Glutamatergic neuron (in vitro differentiated cells): ENCODE measurements at places on chromosomes 1 and 21. TPM values are rescaled to one million over a fixed set of nuclear protein-coding genes. Genes with fewer than 3 reads are reported as not detected.

Gene SLC2A5
- 0.64 TPM for total RNA-seq

- no peak for DNase-seq
Observed at GRCh38 chr1:84353695-84354094, 44.6 kb upstream of the DNASE2B start.

DNA sequence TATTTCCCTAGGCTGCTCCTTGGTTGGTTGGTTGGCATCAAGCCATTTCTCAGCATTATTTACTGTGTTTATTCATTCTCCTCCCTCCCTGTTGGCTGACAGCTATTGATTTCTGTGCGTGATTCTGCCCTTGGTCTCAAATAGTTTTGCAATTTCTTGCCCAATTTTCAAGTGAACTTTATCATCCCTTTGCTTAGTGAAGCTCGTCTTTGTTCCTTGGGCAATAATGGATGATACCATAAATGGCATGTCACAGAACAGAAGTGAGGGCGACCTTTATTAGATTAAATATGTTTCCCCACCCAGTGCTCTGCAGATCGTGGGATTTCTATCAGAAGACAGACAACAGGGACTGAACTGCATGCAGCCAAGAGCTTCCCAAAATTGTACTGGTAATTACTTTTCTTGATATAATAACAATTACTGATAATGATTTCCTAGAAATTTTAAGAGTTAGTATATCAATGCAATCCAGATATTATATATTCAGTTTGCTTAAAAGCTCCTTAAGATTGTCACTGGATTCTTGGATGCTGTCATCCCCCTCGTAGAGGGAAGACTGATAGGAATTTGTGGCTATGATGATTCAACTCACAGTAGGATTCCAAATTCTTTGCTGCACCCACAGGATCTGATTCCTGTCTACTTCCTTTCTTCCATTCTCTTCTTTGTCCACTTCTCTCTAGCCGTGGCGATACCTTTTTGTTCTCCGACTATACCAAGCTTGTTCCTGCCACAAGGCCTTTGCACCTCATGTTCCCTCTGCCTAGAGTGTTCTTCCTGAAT lies 122.1 kb upstream of the KAZN start:
- DNase-seq: no peak

GRCh38 chr1:31509124-31510072 lies 66.9 kb upstream of the TINAGL1 start:
- no peak for DNase-seq

Gene VCAM1
- total RNA-seq: 0.98 TPM

GRCh38 chr1:10188133-10188650 lies 22.2 kb upstream of the KIF1B start:
- DNase-seq: no peak

DNA sequence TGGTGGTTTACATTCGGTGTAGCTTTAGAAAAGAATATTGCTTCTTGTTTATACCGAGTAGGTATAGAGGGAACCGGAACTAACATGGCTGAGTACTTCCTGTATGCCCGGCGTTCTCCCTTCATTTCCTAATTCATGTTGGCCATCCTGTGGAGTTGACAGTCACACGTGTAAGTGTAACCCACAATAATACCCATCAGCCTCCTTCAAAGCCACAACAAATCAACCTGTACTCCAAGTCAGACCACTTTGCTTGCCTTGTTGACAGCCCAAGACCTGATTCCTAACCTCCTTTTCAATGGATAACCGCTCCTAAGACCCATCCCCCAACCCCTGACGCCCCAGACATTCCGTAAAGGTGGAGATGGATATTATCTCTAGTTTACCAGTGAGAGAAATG lies 42.1 kb downstream of the UBE2U start:
- DNase-seq: no peak

Gene CFHR4
- total RNA-seq: not detected

Gene ACOT11
- 0.32 TPM for total RNA-seq

GRCh38 chr1:100578201-100578600 lies 40.3 kb downstream of the GPR88 start:
- DNase-seq: no peak

DNA sequence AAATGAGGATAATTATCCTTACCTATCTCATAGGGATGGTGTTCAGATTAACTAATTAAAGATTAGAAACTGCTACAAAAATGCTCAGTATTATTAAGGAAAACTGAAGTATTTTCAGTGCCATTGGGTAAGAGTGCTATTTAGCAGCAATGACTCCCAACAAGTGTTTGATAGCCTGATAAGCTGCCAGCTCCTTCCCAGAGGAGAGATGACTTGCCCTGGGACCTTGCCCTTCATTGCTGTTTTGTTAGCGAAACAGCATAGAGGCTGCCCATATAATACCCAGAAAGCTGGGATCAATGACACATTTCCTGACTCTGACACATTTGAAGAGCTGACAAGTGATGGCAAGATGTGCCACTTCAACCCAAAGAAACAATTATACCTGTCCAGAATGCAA lies 592.2 kb downstream of the ADGRL2 start:
- no peak for DNase-seq

Gene DOCK7
- total RNA-seq: 70.8 TPM

Gene COL24A1
- 0.15 TPM for total RNA-seq

Gene LELP1
- total RNA-seq: not detected

Gene LIN28A
- 97.3 TPM for total RNA-seq

DNA sequence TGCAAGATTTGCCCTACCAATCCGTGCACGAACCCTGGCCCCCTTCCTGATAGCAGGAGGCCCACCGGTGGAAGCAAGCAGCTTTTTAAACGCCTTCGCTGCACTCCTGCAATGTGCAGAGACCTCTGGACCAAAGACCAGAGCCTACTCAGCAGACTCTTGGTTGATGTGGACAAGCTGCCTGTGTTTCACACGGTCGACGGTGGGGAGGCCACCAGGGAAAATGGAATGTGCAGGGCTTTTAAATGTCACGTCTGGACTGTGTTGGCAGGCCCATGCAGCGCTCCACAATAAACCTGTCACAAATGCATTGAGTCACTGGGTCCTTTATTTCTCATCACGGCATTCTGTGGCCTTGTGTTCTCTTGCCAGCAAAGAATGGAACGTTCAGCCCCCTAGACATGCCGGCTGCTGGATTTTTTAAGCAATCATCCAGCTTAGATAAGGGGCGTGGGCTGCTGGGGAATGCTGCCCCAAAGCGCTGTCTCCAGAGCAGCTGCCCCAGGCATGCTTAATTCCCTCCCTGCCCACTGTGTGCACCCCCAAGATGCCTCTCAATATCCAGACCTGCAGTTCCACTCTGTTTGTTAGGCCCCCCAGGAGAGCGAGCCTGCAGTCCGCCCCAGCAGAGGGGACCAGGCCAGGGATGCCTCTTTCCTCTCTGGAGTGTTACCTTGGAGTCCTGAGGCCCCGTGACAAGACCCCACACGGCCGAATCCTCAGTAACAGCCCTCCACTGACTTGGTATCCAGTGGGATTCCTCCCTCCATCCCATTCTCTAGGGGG lies 71.3 kb downstream of the ATP5PO start:
- peak; percentile 37 for DNase-seq

DNA sequence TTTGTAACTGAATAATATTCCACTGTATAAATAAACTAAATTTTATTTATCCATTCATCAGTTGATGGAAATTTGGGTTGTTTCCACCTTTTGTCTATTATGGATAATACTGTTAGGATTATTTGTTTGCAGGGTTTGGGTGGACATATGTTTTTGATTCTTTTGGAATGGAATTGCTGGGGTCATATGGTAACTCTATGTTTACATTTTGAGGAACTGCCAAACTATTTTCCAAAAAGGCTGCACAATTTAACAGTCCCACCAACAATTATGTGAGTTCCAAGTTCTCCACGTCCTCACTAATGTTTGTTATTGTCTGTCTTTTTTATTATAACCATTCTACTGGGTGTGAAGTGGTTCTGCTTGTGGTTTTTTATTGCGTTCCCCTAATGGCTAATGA lies 4.3 kb upstream of the SERBP1 start:
- DNase-seq: no peak

DNA sequence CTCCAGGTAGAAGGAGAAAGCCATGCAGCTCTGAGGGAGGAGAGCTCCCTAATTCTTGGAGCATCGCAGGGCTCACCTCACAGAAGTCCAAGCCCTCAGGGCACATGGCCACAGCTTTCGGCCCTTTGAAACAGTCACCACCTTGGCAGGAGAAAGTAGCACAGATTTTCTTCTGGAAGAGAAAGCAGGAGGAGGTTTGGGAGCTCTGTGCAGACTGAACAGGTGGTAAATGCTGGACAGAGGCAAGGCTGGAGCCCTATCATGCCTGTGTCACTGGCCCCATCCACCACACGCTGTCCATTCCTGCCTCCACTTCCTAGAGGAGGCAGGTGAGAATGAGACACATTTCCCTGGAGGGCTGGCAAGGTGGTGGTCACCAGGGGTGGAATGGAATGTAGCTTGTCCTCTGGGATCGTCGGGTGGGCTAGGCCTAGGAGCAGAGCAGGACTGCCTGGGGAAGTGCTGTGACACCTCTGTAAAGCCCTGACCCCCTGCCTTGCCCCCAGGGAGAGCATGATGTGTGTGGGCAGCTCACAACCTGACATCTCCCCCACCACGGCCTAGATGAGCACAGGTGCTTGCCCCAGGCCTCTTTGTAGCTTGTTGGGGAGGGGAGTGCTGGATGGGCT lies 2.8 kb upstream of the INPP5B start:
- no peak for DNase-seq

GRCh38 chr1:29754573-29755375 lies 518.5 kb downstream of the PTPRU start:
- DNase-seq: no peak

Gene FPGT
- 6.4 TPM for total RNA-seq

Gene CFHR3
- total RNA-seq: not detected

Gene CA6
- total RNA-seq: not detected

Gene KRTAP19-3
- total RNA-seq: not detected

- DNase-seq: no peak
Observed at GRCh38 chr1:43321331-43321891, 16.2 kb upstream of the MPL start.

DNA sequence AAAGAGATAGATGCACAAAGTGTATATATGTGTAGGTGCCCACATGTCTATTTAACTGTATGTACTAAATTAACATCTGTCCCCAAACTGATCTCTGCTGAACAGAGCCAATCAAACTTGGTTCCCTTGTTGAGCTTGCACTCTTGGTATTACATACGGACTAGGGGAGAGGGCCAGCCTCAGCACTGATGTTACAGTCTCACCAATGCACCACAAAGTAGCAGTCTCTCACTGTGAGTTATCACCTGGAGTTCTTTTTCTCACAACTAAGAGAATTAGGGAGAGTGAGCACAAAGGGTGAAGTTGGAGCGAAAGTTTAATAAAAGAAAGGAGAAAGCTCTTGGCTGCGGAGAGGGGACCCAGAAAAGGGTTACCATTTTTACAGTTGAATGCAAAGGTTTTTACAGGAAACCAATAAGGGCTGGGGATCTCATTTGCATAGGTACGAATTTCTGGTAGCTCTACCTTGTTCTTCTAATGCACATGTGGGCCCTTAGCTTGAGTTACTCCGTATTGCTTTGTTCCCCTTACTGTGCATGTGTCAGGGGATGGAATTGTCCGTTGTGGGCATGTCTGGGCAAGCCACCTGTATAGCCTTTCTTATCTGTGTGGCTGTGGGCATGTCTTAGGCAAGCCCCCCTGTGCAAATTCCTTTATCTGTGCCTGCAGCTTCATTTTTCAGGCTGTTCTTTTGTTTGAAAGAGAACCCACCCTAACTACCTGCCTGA lies 13.3 kb upstream of the CHI3L2 start:
- DNase-seq: no peak

Gene PRMT2
- 124 TPM for total RNA-seq

DNA sequence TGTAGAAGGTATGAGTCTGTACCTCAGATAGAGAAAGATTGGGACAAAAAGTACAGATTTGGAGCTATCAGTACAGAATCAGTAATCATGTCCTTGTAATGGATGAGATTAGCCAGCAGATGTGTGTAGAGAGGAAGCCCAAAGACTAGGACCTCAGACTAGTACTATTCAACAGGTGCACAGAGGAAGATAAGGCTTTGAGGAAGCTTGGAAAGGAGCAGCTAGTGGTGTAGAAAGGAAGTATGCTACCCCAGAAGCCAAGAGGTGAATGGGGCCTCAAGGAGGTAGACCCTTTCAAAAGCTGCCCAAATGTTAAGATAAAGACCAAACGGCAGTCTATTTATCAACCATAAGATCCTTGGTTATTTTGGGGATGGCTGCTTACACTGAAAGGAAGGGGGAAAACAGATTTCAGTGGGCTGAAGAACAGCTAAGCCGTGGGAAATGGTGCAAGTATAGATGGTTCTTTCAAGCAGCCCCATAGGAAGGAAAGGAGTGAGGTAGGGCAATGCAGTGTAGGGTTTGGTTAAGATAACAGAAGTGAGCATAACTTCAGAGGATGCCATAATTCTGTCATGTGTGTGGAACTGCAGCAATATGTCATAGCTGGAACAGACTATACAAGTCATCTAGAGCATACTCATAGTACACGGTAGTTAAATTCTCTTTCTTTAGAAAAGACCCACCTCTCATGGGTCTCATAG lies 221.7 kb downstream of the HHIPL2 start:
- no peak for DNase-seq
